ENCODE measurements at places on chromosomes 6 and 20.

DNA sequence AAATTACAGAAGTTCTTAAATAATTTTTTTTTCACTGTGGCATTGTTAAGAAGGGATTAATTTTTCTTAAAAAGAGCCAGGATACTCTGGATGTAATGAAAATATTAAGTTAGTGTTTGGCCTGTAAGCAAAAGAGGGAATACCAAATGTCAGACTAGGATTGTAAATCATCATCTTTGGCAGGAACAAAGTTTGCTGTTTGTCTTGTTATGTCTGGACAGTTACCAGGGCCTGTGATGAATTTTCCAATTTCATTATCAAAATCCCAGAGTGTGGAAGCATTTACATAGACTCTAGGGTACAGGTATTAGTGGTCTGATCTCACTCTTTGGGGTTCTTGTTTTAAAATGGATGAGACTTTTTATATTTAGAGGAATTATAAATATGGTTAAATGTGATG, 26.1 kb downstream of the CEP57L1 start:
- no peak for DNase-seq

DNA sequence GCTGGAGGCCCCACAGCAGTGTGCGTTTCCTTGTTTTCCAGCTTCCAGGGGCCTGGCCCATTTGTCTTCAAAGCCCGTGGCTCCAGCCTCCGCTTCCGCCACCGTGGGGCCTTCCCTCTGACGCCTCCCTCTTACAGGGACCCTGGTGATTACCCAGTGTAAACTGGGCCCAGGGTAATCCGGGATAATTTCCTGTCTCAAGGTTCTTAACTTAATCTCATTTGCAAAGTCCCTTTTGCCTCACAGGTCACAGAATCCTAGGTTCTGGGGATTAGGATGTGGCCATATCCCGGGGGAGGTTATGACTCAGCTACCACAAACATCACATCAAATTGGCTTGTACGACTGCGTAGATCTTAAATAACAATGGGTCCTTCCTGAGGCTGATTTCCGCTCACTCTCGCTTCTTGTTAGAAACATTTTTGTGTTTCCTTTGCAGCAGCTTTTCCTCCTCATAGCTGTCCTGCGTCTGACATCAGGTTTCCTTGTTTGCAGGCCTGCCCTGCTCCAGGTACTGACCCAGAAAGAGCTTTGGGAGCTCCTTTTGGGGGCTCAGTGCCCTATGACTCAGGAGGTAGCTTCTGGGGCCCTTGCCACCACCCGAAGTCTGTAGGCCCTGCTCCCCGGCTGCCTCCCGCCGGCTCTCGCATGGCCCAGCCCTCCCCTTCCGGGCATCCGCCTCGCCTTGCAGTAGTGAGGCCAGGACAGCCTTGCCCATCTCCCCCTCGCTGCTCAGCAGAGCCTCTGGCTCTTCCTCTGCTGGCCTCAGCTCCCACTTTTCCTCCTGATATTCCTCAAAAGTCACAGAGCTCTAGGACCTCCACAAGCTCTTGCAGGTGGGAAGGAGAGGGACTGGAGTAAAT, 100.5 kb downstream of the ERMARD start:
- DNase-seq: no peak

DNA sequence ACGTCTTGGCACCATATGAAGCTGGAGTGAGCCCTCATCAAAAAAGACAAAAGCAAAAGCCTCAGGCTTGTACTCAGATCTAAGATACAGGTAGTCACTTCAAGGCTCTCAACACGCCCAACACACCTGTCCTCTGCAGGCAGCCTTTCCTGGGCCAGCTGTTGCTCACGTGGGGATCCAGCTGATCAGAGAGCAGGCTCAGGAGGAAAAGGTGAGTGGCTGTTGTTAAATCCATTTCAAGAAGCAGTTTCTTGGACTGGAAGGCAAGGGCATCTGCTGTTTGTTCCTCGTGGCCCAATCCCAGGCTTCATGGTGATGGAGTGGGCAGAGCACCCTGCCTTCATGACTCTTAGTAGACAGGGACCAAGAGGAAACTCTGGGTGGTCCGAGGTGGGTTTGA, 39.6 kb downstream of the ELMO2 start:
- no peak for DNase-seq

- DNase-seq: peak; percentile 49
These were observed 980 bp downstream of the MBOAT1 start for GRCh38 chr6:20211037-20211940.

- DNase-seq: no peak
These were observed 80.6 kb downstream of the SSR1 start for GRCh38 chr6:7232351-7232750.

DNA sequence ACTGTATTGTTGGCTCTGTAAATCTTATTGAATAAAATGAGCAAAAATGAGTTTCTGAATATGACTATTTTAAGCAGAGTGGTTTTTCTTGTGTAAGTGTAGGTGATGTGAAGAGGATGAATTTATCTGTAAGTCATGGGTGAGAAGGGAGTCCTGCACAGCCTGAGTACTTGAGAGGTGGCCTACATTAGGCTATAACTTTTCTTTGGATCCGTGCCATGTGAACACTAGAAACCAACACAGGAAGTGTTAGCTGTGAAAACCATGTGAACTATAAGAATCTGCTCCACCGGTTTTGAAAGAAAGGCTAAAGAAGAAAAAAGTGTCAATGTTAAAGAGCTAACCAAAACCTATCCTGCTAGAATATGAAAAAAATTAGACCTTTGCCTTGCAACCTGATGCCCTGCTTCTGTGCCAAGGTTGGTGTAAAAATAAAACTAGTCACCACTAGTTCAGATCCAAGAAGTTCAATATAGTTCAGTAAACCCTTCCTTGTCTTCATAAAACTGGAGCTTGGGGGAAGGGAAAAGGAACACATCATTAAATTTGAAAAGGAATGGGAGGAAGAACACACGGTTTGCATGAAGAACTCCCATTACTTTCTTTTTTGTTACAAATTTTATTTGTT, 21.3 kb downstream of the PLCB1 start:
- DNase-seq: no peak

- DNase-seq: no peak
These were observed 291.6 kb downstream of the PHF3 start for GRCh38 chr6:63926950-63927927.

GRCh38 chr6:118509009-118509617, 39.0 kb upstream of the PLN start:
- peak; percentile 13 for DNase-seq

GRCh38 chr6:168525114-168525513, 84.1 kb downstream of the SMOC2 start:
- DNase-seq: no peak

- DNase-seq: no peak
These were observed 178.6 kb upstream of the RAB32 start for GRCh38 chr6:146364816-146365594.

- no peak for DNase-seq
These were observed 7.9 kb downstream of the WFDC3 start for GRCh38 chr20:45783656-45784294.

GRCh38 chr6:2432292-2432691, 186.9 kb upstream of the GMDS start:
- DNase-seq: no peak

DNA sequence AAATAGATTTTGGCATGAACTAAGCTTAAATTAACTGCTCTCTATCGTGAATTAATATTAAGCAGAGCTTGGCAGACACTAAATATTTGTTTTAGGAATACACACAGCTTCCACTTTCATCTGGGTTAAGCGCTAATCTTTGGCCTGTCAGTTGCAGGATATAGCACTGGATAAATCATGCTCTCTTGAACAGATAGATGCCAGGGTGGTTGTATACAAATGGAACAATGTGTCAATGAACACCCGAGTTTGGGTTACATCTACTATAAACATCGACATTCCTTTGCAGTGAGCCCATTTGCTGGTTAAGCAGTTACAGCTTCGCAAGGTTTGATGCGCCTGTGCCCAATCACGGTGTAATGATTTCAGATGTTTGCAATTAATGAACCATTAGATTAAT, 338.2 kb upstream of the ZFP64 start:
- DNase-seq: no peak

DNA sequence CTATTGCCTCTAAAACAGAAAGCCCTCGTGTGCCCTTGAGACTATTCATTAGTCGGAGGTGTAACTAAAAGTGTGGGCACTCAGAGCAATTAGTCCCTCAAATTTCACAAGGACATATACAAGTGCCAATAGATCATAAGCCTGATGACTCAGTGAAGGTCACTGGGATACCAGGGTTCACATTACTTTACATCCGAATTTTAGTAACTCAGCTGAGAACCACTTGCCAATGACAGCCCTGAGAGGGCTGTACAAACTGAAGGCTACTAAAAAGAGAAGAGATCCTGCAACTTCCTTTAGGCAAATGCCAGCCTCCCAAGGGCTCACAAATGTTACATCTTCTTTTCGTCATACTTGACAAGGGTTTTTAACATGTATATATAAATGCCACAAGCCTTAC, 369.6 kb downstream of the TENT5A start:
- DNase-seq: no peak

DNA sequence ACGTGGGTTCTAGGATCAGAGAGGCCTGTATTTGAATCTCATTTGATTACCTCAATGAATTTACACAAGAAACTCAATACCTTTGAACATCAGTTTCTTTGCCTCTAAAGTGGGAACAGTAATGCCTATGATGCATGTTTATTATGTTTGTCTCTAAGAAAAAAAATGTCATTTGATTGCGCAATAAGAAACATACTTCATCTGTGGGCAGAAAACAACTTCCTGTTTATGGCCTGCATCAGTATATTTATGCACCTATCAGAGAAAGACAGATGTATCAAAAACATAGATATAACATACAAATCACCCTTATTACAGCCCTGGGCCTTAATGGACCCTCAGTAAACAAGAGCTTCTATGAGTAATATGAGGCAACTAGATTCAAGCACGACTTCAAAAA, 516.4 kb upstream of the ARID1B start:
- peak; percentile 41 for DNase-seq
